ENCODE measurements at places on chromosomes 4 and X.
A peak's percentile ranks its signal among the peaks of the same experiment; 100 is the strongest.

GRCh38 chr4:53021754-53022512, 159.8 kb downstream of the RASL11B start:
- no peak for DNase-seq

GRCh38 chr4:2497931-2498330, 29.0 kb downstream of the RNF4 start:
- DNase-seq, result no peak

DNA sequence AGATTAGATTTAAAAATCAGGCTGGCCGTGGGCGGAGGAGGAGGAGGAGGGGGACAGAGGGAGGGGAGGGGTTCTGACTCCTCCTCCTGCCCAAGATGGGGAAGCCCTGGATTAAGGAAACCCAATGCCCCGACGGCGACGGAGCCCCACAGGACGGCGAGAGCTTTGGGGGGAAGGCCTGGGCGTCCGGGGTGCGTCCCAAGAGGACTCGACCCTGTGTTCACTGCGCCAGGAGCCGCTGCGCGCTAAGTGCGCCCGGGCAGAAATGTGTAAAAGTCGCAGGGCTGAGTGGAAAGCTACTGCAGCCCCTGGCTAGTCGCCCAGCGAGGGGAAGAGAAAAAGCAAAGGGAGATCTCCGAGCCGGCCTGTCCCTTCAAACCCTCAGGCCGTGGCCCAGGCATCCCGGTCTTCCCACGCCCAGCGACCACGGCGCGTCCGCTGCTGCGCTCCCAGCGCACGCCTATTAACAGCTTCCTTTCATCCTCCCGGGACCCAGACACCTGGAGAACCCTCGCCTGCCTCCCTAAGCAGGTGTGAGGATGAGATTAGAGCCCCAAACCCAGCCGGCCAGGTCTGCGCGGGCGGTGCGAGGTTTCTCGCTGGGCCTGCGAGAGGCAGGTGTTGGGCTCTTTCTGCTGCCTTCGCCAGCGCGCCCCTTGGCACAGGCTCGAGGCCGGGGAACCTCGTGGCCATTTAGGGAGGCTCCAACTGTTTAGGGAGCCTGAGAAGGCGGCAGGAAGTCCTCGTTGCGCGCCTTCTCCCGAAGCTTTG, 1.4 kb upstream of the RPS6KA3 start:
- peak; percentile 13 for DNase-seq

DNA sequence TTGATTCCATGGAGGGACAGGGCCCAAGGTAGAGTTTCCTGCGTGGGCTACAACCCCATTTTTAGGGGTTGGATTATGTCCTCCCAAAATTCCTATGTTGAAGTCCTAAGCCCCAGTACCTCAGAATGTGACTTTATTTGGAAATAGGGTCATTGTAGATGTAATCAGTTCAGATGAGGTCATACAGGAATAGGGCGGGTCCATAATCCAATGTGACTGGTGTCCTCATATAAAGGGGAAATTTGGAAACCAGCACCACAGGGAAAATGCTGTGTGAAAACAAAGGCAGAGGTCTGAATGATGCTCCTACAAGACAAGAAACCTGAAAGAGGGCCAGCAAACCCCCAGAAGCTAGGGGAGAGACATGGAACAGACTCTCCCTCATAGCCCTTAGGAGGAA, 31.1 kb upstream of the MAMLD1 start:
- no peak for DNase-seq

DNA sequence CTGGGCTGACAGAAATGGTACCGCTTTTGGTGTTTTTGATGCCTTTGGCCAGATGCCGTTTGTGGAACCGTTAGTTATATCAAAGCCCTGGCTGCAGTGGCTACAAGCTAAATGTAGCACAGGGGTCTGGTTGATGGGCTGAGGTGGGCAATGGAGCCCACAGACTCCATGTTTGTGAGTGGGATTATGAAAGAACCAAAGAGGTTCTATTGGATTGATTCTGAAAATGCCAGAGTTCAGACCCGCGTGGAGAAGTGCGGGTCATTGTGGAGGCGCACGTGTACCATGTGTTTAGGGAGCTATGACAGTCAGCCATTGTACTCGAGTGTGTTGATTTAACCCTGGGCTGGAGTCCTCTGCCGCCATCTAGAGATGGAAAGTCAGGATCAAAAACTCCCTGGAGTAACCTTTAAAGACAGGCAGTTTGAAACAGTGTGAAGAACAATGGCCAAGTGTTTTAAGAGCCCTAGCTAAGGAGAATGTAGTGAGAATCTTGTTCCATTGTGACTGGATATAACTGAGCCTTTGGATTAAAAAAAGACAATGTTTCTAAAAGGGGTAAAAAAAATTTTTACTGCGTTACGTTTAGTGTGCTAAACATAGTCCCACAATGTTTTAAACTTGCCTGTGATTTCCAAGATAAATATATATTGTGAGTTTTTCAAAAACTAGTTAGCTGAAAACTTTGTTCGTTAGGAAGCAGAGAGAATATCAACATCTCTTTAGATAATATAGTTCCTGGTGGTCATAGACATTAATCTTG, 12.7 kb downstream of the ART3 start:
- DNase-seq, result no peak

- no peak for DNase-seq
These were observed 130.9 kb upstream of the RPS6KA3 start for GRCh38 chrX:20397587-20397986.

GRCh38 chrX:118853596-118853995, 30.0 kb downstream of the ZCCHC12 start:
- no peak for DNase-seq

- no peak for DNase-seq
These were observed 5.3 kb downstream of the FBXW7 start for GRCh38 chr4:152530600-152530999.

DNA sequence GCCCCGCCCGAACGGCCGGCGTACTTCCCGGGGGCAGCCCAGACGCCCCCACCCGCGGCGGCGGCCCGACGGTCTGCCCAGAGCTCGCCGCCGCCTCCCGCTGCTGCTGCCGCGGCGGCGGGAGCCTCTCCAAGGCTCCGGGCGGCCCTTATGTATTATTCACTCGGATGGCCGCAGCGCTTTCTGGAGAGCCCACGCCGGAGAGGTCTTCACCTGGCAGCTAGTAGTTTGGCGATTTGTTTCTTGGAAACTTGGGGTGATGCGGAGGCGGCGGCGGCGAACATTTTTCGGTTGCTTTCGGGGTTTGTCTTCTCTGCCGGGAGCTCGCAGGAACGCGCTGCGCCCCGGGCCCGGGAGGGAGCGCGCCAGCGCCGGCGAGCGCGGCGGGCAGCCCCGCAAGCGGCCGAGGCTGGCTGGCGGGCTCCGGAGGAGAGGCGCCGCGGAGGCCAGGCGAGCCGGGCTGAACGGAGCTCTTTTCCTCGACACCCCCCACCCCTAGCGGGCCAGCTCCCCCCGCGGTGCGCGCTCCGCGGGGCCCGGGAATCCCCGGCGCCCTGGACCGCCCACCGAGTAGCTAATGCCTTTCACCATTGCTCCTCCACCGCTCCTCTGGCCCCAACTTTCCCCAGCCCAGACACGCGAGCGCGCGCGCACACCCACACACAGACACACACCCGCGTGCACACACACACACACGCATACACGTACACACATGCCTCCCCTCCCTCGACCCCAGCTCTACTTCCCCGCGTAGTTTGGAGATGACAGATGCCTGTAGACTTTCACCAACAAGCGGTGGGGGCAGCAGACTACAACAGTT, 113.5 kb downstream of the DHX15 start:
- no peak for DNase-seq

Data from left renal cortex interstitium (tissue), 4 donors.